Foreskin melanocyte (primary cell): ENCODE measurements at places on chromosomes 16 and 17.

- no peak for DNase-seq
Measured at GRCh38 chr17:14325618-14326167, 24.8 kb downstream of the HS3ST3B1 start.

- no peak for DNase-seq
Measured at GRCh38 chr16:57462978-57463362, 491 bp downstream of the POLR2C start.

- no peak for DNase-seq
Measured at GRCh38 chr16:61812251-61812650, 224.0 kb downstream of the CDH8 start.

DNA sequence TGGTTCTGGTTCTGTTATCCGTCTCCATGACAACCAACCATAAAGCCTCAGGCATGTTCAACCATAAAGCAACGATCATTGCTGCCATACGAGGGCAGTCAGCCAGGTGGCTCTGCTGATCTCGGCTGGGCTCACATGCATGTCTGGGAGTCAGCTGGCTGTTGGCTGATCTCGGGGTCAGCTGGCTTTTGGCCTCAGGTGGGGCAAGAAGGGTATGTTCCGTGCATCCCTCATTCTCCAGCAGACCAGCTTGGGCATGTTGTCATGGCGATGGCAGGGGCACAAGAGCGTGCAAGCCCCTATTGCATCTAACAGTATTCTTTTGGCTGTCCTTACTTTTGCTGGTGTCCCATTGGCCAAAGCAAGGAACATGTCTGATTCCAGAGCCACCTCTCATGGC lies 86.2 kb downstream of the ABCC6 start:
- DNase-seq = no peak

DNA sequence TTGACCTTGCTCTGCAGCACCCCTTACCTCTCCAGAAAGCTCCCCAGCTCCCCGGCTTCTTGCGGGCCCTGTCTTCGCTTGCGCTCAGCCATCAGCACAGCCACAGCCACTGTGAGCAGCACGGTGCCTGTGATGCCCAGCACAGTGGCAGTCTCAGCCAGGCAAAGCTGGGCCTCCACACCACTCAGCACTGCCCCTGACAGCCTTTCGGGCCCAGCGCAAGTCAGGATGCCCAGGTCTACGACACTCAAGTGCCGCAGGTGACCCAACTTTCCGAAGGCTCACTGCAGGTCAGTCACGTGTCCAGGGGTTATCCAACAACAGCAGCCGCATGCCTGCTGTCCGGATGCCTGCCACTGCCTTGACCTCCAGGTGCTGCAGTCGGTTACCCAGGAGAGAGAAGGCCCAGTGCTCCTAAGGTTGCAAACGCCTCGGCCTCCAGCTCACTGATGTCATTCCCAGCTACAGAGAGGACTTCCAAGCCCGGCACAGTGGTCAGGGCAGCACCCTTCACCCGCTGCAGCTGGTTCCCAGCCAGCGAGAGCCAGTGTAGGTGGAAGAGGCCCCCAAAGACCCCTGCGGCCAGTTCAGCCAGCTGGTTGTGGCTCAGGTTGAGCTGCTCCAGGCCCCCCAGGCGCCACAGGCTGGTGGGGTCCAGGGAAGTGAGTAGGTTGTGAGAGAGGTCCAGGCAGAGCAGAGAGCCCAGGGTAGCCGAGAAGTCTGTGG lies 8.9 kb upstream of the TMEM101 start:
- DNase-seq = no peak

GRCh38 chr16:23876256-23876896 lies 40.6 kb downstream of the PRKCB start:
- DNase-seq = no peak

GRCh38 chr16:68426347-68426652 lies 22.0 kb downstream of the SMPD3 start:
- no peak for DNase-seq

GRCh38 chr16:5882087-5882640 lies 784.6 kb upstream of the EEF2KMT start:
- DNase-seq = no peak

- no peak for DNase-seq
Measured at GRCh38 chr17:47270946-47271705, 17.5 kb downstream of the ITGB3 start.

DNA sequence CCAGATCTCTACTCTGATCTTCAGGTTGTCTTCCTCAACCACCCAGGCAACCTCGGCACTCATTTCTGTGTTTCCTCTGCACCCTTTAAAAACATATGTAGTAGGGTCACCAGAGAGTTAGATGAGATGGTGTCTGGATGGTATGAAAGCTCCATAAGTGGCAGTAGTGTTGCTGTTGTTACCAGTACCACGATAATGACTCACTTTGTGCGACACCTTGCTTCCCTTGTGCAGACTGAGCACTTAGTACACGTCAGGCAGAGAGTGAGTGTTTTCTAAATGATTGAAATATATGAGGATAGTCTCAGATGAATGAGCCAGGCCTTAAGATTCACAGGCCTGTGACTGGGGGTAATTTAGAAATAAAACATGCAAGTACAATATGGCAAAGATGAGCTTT lies 188.7 kb downstream of the MAF start:
- DNase-seq = no peak

DNA sequence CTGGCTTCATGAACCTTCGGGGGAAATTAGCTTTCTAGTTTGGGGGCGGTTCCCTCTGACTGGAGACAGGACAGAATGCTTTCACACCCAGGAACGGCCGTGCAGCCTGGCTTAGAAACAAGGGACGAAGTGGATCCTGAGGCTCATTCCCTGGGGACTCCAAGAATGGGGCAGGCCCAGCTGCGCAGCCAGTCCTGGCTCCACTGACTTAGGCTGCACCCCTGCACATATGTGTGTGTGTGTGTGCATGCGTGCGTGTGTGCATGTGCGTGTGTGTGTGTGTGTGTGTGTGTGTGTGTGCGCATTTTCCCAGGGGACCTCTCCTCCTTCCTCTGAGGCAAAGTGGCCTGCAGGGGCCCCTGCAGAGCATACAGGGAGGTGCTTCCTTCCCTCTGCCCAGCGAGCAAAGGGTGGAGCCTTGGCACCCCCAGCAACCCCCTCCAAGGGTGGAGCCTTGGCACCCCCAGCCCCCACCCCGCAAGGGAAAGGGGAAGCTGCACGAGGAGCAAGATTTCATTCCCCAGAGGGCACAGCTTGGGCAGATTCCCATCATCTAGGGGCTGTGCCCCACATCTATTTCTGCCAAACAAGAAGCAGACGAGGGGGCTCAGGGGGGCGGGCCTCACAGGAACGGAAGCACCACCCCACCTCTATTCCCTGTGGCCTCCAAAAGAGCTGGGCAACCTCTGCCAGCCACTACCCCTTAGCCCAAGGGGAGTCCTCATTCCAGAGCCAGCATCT lies 97.6 kb upstream of the CBX4 start:
- peak; percentile 59 for DNase-seq

DNA sequence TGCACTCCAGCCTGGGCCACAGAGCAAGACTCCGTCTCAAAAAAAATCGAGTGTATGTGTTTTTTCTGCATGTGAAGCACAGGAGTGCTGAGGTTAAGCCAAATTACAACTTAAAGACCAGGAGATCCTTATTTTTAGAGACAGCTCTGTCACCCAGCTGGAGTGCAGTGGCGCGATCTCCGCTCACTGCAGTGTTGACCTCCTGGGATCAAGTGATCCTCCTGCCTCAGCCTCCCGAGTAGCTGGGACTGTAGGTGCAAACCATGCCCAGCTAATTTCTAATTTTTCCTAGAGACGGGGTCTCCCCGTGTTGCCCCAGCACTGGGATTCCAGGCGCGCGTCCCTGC lies 7.5 kb upstream of the PPP1R27 start:
- no peak for DNase-seq

DNA sequence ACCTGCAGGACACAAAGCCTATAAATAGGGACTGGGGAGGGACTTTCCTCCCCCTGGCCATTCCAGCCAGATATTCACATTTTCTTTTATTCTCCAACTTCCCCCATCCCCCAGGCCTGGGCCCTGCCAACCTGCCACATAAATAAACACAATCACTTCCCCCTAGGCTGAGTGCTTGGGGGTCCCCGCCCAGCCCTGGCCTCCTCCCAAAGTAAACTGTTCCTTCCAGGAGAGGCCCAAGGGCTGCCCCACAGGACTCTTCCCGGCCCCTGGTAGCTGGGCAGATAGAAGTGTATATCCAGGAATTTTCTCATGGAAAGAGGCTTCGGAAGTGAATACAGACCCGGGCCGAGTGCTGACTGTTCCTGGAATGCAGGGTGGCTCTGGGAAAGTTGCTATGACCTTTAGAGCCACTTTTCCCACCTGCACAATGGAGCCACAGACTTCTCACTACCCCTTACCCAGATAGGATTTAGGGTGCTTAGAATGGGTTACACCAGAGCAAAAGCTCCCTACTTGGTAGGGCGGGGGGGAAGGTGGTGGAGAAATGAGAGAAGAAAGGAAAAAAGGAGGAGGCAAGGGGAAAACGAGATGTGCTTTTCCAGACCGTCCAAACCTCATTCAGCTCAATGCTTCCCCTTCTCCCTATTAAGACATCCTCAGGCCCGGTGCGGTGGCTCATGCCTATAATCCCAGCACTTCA lies 8.5 kb downstream of the CSF3 start:
- no peak for DNase-seq

DNA sequence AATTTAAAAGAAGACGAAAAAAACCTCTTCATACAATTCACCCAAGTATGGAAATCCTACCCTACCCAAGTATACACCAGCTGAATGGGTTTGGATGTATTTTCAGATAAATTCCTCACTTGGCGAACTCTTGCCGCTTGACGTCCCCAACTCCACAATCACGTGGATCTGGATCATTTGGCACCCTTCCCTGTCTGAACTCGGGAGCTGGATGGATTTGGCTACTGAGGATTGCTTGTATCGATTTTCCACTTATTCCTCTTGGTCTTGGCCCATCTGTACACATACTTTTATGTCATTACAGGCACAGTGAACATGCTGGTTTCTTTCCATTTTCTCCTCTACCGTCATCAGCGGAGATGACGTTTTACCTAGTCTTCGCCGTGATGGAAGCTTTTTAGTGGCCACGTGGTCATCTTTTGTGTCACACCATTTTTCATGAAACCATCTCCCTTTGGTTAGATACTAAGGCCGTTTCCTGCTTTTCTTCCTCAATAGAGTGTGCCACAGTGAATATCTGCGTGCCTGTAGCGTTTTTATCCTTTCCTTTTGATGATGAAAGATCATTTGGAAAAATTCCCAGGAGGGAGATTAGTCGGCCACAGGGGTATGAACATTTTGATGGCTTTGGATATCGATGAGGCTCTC lies 47.1 kb downstream of the CMIP start:
- no peak for DNase-seq

DNA sequence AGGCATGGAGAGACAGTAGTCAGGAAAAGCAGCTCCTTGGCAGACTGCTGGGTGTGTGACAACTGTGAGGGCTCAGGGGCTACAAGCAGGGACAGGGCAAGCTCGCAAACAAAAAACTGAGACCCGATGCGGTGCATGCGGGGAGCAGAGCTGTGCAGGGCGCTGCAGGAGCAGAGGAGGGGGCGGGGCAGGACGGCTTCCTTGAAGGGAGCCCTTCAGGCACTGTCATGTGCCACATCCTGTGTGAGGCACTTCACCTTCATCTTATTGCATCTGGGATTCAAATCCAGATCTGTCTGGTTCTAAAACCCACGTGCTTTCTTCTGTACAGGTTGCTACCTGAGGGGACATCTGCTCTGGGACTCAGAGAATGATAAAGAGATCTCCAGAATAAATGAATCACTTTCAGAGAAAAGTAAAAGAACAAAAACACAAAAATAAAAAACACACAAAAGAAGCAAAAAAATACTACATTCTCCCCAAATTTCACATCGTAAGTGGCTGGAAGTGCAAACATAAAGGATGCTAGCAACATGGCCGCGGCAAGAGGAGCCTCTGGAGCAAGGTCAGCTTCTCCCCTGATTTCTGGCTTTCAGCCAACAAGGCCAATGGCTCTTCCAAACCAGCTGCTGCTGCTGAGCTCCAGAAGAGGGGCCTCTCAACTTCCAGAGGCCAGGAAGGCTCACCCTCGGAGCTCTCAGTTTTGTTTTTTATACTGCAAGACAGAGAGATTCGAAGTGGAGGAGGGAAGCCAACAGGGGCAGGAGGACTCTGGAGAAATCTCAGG lies 14.2 kb downstream of the LYRM9 start:
- no peak for DNase-seq

GRCh38 chr16:58440131-58440530 lies 47.9 kb downstream of the GINS3 start:
- no peak for DNase-seq

- DNase-seq = no peak
Measured at GRCh38 chr16:30946671-30947540, 2.0 kb upstream of the ORAI3 start.
